ENCODE measurements at places on chromosomes 11 and 22.

DNA sequence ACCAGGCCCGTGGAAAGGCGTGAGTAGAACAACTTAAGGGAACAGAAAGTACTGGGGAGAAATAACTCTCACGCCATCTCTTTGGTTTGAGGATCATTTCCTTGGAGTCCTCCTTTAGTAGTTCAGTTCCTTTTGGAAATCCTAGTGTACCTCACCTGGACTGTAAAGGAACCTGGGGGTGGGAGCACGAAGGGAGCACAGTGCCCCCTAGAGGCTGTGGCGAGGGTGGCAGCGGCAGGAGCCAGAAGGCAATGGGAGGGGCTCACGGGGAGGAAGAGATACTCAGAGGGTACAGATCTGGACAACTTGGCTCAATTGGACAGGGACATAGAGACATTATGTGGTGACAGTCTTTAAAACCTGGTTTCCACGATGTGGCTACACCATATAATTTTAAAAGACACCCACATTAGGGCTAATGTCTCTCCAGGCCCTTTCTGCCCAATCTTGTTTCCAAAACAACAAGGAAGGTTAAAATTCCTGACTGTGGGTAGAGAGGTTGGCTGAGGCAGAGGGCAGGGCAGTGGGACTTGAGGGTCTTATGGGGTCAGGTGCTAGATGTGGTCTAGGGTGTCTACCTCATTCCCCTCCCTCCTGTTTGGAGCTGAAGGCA, 87.0 kb downstream of the CSNK2A3 start:
- peak; percentile 44 for DNase-seq

DNA sequence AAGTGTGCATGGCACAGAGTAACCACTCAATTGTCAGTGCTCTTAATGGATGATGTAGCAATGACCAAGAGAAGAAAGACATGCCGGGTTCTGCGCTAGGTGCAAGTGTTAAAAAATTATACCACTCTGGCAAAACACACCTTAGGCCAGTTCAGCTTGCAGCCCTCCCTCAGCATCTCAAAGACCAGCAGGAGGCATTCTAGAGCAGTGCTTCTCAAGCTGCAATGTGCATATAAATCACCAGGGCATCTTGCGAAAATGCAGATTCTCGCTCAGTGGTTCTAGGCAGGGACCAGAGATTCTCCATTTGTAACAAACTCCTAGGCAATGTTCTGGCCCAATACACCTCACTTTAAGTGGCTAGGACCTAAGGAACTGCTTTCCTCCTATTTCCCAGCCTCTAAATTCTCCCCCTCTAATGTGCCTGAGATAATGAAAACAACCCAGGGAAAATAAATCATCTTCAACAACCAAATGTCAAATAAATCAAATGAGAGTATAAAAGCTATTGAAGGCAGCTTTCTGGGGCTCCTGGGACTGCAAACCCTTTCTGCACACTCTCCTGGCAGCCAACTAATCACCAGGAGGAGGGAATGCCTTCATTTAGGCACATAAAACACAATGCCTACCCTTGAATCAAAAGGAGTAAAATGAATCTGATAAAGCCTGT, 337.2 kb upstream of the API5 start:
- peak; percentile 2 for DNase-seq

DNA sequence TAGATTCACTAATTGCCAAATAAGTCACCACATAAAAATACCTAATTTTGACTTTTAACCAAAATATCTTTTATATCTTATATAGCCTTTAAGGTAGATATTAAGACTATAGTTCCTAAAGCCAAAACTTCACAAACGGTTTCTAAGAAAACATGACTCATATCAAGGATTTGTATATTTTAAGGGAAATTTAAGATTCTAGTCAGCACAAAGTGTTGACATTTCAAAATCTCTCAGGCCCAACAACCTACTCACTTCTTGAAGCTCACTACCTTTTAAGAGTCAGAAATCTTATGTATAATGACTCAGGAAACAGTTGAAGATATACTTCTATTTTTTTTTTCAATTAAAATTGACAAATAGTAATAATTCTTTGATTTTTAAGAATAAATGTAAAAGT, 221.9 kb downstream of the SBF2 start:
- no peak for DNase-seq

DNA sequence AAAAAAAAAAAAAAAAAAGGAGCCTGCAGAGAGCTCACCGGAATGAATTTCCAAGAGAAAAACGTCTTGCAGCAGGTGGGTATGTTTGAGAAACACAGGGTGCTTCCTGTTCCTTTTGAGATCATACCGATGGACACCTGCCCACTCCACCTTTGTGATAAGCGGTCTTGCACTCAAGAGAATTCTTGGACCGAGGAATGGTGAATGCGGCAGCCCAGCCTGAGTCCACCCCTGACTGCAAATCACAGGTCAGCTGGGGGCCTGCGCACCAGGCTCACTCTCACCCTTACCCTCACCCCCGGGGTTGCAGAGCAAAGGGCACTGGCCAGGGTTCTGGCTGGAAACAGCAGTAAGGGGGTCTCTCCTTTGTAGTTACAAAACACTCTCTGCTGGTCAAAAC, 16.8 kb upstream of the TEF start:
- no peak for DNase-seq

- no peak for DNase-seq
These were observed 49.8 kb upstream of the PRDM11 start for GRCh38 chr11:45096636-45097035.

- DNase-seq = no peak
These were observed 29.6 kb downstream of the MARK2 start for GRCh38 chr11:63868399-63869064.

- DNase-seq = no peak
These were observed 418.6 kb upstream of the LRRC4C start for GRCh38 chr11:41878095-41878494.

GRCh38 chr22:33921525-33922348, 1.5 kb upstream of the LARGE1 start:
- DNase-seq = peak; percentile 85

- no peak for DNase-seq
These were observed 1473.8 kb downstream of the TBC1D22A start for GRCh38 chr22:48236261-48236660.

DNA sequence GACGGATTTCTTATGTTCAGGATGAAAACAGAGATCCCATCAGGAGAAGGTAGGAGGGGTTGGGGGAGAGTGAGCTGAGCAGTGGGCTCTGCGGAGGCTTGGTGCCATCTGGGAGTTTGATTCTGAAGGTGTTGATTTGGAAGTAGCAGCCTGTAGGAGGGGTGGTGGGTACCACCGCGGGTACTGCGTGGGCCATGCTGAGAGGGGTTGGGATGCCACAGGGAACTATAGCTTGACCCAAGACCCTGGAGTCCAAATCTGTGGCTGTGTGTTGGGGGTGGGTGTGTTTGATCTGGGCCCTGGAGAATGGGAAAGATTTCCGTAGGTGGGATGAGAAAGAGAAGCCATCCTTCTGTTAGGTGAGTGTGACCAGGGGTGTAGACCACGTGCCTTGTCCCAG, 5.0 kb downstream of the INCENP start:
- DNase-seq = no peak

GRCh38 chr11:95485115-95485900, 254.3 kb upstream of the SESN3 start:
- no peak for DNase-seq

DNA sequence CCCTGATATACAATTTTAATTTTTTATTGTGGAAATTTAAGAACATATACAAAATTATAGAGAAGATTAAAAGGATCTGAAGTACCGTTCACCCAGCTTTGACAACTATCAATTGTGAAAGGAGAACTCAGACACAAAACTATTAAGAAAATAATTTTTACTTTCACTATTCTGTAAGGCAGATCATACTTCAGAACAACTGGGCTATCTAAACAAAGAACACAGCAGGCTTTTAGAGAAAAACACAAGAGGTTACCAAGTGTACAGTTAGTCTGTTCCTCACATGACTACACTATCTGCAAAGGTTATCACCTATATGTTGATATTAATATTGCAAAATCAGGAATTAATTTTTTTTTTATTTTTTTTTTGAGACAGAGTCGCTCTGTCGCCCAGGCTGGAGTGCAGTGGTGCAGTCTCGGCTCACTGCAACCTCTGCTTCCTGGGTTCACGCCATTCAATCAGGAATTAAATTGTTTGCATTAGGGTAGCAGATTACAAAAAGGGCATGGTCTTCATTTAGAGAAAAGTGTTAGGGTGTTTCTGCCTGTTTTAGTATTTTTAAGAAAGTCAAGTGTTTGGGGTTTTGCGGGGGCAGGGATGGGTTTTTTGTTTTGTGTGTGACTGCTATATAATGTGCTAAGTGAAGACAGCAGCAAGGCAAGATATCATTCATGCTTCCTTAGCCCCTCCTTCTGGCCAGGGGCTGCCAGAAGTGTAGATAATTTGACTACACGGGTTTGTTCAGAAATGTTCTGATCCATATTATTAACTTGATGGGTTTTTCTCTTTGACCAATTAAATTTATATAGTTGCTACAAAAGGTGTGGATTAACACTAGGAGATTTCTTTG, 27.6 kb upstream of the SIK2 start:
- no peak for DNase-seq

All from NCI-H82 (cell line).